Endothelial cell (in vitro differentiated cells): ENCODE measurements at places on chromosomes 5 and 9.

DNA sequence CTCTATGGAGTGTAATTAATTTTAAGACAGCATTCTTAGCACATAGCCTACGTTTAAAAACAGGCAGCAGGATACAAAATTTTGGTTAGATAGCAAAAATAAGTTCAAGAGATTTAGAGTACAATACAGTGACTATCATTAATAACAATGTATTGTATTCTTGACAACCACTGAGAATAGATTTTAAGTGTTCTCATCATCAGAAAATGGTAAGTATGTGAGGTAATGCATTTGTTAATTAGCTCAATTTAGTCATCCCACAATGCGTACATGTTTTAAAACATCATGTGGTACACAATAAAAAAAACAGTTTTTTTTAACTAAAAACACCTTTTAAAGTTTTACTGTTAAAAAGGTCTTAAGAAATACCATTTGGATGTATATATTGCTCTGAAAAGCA lies 94.2 kb downstream of the MUSK start:
- no peak for DNase-seq

GRCh38 chr5:68141494-68141893 lies 74.1 kb upstream of the PIK3R1 start:
- DNase-seq: no peak

GRCh38 chr9:110650261-110650660 lies 18.3 kb upstream of the MUSK start:
- DNase-seq: no peak

GRCh38 chr5:18236386-18236785 lies 602.1 kb downstream of the TAF11L14 start:
- no peak for DNase-seq

DNA sequence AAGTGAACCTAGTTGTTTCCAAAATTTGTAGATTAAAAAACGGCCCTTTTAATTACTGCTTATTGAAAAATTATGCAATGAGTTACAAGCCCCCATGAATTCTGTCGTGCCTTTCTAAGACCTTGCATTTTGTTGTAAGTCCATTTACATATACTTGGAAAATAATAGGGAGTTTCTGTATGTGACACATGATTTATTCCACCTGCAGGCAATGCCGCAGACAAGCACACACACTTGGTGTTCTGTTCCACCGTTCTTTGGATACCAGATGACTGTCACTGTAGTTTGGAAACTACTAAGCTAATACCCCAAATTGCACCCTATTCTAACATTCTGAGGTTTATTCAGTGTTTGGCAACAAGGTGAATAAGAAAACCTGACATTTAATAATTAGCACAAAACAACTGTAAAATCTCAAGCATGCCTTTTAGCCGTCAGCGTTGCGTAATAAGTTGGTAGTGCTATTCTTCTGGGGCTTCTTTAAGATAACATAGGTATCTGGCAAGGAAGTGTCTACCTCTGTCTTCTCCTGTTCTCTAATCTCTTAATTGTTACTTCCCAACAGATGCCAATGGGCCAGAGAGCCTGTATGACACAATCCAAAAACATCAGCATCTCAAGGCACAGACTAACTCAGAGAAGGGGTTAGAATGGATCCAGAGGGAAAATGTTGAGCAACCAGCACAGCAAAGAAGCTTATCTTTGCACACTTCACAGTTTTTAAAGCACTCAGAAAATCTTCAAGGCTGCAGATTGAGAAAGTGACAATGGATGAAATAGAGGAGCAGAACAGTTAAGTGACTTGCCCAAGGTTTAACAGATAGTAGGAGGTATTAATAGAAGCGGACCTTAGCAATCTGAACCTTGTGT lies 48.2 kb upstream of the DPYSL3 start:
- no peak for DNase-seq

- no peak for DNase-seq
Observed at GRCh38 chr5:141910271-141910673, 13.4 kb upstream of the DELE1 start.

DNA sequence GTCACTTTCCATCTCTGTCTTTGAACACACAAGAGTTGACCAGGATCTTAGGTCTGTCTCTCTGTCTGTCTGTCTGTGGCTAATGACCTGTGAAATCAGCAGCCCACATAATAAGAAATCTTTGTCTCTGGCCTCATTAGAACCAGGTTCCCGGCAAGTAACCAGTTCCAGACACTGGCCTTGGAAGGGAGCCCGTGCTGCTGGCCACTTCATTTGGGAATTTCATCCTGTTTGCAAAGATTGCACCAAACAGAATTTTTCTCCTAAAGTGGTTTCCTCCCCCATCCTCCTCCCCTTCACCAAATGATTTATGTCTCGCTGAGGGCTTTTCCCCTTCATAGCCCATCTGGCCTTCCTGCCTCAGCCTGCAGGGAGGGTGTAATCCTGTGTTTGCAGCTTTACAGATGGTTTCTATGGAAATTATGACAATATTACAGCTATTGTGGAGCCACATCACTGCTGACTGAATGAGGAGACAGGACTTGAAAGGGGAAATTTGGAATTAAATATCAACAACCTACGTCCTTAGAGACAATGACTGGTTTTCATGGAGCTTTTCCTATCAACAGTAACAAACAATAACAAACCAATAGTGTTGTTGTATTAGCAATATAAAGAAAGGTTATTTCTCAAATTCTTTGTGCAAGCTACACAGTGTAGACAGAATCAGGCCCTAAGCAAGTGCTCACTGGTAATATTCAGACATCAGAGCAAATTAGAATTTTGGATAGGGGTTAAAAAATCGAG lies 25.7 kb downstream of the DPYSL3 start:
- peak; percentile 45 for DNase-seq

DNA sequence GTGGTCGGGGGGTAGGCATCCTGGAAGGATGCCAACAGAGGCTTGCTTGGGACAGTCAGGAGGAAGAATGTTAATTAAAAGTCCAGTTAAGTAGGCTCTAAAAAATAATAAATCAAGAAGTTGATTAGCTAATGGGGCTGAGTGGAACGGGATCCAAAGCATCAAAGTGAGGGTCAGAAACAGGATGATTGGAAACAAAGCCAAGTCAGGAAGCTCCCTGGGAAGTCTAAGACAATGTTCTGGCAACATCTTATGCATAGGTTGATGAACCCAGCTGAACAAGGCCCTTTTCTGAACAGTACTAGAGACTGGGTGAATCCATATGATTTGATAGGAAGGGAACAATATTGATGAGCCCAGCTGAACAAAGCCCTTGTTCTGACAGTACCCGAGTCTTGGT lies 50.2 kb upstream of the STARD4 start:
- no peak for DNase-seq

DNA sequence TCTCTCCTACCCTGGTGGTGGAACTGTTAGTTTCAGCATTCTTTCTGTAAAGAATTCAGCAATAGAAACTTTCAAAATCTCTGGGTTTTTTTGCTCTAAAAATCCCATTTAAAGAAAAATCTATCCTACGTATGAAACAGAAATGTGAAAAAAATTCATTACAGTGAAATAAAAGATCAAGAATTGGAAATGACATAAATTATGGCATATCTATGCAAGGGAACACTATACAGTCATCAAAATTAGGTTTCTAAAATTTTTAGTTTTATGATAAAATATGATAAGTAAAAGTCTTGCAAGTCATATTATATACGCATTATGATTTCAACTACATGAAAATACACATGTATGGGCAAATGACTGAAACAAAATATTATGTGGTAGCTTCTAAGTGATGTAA lies 342.6 kb downstream of the CETN3 start:
- DNase-seq: no peak
